Stimulated activated CD8-positive, alpha-beta memory T cell treated with anti-CD3 and anti-CD28 coated beads, Interleukin-4, amount 100 ng/mL, for 1 hour (primary cell): ENCODE measurements at places on chromosomes 6 and 20.

DNA sequence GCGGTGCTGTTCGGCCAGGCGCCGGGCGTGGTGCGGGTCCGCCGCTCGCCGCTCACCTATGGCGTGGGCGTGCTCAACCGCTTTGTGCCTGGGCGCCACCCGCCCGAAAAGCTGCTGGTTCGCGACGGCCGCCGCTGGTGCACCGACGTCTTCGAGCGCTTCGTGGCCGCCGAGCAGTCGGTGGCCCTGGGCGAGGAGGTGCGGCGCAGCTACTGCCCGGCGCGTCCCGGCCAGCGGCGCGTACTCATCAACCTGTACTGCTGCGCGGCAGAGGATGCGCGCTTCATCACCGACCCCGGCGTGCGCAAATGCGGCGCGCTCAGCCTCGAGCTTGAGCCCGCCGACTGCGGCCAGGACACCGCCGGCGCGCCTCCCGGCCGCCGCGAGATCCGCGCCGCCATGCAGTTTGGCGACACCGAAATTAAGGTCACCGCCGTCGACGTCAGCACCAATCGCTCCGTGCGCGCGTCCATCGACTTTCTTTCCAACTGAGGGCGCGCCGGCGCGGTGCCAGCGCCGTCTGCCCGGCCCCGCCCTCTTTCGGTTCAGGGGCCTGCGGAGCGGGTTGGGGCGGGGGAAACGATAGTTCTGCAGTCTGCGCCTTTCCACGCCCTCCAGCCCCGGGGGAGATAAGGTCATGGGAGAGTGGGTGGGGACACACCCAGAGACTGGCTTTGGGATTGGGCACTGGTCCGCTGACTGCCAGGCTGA is 15.7 kb downstream of the ADISSP start:
- no peak for DNase-seq

GRCh38 chr6:13081189-13081563 is 247.2 kb downstream of the TBC1D7 start:
- no peak for DNase-seq

GRCh38 chr6:95185874-95186273 is 391.5 kb upstream of the MANEA start:
- no peak for DNase-seq

DNA sequence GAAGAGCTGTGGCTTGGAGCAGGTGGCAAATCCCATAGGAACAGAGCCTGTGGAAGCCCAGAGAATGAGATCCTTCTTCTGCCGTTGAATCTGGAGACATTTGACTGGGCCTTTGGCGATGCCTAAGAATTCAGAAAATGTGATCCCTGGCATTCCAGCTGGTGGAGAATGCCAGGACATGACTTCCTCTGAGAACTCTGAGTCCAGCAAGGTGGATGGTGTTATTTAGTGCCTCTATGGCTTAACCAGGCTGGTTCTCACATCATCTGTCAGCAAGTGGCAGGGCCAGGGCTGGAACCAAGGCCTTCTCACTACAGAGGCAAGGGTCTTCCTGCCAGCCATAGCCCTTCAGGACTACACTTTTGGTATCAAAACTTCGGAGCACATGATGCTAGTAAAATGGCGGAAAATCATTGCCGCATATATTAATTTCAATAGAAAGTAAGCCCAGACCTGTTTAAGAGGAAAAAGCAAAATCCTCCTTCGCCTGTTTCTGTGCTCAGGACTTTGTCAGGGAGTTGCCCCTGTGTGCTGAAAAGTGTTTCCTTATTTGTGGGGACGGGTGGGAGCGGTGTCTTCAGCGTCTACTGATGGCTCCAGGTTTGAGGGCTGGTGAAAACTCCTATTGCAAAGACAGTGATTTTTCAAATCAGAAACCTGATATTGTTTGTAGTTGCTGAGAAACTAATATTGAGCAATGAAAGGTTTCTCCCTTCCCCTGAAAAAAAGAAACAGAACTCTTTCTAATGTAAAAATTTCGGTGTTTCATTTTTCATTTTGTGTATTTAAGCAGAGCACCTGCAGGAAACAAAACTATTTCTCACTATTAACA is 23.9 kb downstream of the DUSP22 start:
- no peak for DNase-seq

DNA sequence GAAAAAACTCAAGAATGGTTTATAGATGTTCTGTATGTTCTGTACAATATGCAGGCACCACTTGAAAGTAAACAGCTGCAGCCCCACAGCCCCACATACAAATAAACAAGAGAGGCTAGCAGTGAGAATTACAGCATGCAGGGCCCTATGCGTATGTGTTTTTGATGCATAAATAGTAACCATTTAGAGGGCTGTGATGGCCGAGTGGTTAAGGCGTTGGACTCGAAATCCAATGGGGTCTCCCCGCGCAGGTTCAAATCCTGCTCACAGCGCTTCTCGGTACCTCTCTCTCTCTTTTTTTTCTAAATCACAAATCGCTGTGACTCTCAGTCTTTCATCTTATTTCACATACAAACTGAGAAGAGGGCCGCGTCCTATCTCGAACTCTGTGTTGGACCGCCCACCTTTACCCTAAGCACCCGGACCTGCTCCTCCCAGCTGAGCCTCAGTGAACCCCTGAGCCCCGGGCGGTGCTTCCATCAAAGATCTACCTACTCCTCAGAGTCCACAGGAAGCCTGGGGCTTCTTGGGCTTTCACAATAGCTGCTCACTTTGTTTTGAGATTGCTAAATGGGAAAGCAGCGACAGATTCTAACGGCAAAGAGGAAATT is 37.7 kb upstream of the PRSS16 start:
- DNase-seq, result no peak

GRCh38 chr6:161631676-161632194 is 357.9 kb upstream of the AGPAT4 start:
- DNase-seq, result no peak

DNA sequence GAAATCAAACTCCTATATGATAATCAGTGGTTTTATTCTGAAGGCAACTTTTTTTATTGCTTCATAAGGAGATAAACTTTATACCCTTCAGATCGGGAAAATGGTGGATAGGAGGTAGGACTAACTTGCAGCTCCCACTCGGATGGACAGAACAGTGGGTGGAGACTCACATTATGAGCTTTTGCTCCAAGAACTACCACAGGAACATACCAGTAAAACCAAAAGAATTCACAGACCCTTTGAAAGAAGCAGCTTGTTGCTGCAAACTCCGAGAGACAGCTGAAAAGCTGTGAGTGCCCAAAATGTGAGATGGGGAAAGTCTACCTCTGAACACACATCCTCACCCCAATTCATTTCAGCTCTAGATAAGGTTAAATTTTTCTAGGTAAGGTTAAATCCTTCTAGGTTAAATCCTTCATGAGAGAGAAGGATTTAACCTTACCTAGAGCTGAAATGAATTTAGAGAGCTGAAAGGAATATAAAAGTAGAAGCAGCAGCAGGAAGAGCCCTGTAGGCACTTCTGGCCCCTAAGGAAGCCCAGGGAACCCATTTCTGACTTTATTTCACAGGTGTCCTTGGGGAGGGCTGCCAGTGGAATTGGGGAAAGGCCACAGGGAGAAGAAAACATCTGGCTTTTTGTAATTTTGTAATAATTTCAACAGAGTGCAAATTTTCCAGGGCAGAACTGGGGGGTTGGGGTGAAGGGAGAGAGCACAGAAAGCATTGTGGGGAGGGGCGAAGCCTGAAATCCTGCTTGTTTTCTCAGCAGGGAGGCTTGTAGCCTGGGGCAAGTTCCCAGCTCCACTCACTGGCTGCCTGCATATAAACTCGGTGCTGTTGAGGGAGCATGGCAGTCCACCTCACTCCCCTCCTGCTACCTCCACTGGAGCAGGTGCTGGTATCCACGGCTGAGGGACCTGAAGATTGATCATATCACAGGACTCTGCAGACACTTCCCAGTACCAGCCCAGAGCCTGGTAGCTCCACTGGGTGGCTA is 65.9 kb upstream of the HCRTR2 start:
- no peak for DNase-seq

- DNase-seq, result no peak
These were observed 11.0 kb upstream of the PDSS2 start for GRCh38 chr6:107470364-107470763.

GRCh38 chr6:111572216-111572706 is 33.4 kb downstream of the TRAF3IP2 start:
- DNase-seq, result no peak

GRCh38 chr6:14095437-14095836 is 22.1 kb upstream of the CD83 start:
- DNase-seq, result no peak

DNA sequence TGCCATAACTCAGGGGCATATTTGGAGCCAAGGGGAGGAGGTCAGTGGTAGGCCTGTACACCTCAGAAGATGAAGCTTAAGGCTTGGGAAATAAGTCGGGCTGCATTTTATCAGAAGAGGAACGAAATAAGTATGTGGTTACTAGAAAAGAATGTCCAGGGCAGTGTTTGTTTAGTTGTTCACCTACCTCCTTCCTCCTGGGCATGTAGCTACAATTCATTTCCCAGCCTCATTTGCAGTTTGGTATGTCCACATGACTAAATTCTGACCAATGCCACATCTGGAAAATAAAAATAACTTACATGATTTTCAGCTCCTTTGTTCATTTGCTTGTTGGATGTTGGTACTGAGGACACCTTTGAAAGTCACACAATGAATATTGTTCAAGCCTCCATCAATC is 294.5 kb upstream of the RGS17 start:
- no peak for DNase-seq

DNA sequence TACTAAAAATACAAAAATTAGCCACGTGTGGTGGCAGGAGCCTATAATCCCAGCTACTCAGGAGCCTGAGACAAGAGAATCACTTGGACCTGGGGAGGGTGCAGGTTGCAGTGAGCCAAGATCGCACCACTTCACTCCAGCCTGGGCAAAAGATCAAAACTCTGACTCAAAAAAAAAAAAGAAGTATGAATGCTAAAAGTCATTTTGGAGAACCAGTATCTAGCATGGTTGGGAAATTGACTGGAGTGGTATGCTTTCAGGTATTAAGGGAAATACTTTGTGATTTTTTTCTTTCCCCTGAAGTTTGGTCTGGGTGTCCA is 30.1 kb downstream of the PCMT1 start:
- DNase-seq, result no peak

DNA sequence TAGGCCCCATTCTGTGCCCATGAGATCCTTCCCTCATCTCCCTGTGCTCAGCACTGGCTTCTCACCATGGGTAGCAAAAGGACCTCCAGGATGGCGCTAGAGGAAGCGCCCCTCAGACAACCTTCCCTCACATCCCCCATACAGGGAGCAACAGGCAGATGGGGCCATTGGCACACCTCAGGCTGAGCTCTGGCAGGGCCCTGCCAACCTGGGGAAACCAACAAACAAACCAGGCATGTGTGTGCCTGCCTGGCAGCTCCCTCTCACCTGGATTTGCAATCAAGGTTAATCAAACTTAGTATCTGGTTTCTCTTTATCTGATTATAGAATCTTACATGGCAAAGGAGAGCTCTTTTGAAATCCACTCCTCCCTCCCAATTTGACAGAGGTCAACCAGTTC is 134.9 kb downstream of the SLC23A2 start:
- DNase-seq, result no peak

- no peak for DNase-seq
These were observed 422.6 kb upstream of the FLRT3 start for GRCh38 chr20:14759979-14760378.

GRCh38 chr6:11953641-11954040 is 58.5 kb upstream of the HIVEP1 start:
- DNase-seq, result no peak

GRCh38 chr20:36390719-36391415 is 84.7 kb downstream of the DLGAP4 start:
- no peak for DNase-seq

- DNase-seq, result no peak
These were observed 47.4 kb upstream of the SAMD3 start for GRCh38 chr6:130269969-130270635.

GRCh38 chr20:3711484-3711941 is 887 bp downstream of the SIGLEC1 start:
- DNase-seq, result no peak

DNA sequence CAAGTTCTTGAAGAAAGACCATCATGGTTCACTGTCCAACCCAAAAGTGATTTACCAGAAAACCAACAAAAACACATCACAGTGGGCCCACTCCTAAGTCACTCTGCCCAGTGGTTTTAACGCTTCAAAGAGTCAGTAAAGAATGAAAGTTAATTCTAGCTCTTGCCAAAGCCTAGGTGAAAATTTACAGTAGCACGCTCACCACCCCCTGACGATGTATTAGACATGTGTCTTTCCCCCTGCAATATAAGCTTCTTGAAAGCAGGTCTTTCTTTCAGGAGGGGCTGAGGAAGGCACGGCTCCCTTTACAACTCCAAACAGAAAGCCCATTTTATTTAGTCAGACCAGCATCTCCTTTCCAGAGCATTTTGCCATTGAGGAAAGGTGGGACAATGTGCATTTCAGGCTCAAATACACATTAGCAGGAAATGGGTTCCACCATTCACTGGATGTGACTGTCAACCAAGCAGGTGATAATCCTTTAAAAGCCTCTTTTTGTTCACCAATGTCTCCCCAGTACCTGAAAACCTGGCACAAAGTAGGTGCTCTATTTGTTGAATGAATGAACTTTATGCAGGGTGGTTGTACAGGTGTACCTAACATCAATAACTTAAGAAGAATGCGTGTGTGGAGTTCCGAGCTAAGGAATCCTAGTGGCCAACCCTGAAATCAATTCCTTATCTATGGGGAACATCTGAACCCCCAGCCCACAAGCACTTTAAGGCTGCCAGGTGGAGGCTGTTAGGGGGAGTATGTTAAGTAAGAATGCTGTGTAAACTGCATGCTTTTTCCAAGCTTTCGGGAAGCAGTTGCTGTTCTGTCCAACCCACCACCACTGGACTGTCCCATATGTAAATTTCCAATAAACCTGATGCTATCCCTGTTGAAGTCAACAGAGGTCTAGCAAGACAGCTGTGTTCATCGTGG is 11.4 kb downstream of the EZR start:
- DNase-seq, result no peak

- DNase-seq, result no peak
These were observed 2.1 kb upstream of the GATA5 start for GRCh38 chr20:62477669-62478455.

- no peak for DNase-seq
These were observed 101.7 kb upstream of the FOXA2 start for GRCh38 chr20:22686097-22686496.

DNA sequence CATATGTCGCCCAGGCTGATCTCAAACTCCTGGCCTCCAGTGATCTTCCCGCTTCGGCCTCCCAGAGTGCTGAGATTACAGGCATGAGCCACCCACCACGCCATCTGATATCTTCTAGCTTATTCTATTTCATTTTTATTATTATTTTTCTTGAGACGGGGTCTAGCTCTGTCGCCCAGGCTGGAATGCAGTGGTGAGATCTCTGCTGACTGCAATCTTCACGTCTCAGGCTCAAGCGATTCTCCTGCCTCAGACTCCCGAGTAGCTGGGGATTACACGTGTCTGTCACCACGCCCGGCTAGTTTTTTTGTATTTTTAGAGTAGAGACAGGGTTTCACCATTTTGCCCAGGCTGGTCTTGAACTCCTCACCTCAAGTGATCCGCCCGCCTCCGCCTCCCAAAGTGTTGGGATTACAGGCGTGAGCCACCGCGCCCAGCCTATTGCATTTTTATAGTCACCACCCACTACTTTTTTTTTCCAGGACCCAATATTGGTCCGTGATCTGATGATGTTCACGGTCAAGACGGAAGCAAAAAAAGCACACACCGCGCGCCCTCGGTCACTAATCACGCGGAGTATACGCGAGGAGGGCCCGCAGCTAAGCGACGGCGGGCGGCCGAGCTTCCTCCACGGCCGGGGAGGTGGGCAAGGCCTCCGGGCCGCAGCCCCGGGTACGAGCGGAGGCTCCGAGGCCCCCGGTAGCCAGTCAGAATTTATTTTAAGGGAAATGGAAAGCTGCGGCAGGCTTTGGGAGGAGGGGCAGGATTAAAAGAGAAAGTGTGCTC is 1.1 kb upstream of the LSM14B start:
- DNase-seq, result no peak

GRCh38 chr20:22093122-22093521 is 387.7 kb downstream of the PAX1 start:
- no peak for DNase-seq

- DNase-seq, result no peak
These were observed 5.6 kb downstream of the EEF1A1 start for GRCh38 chr6:73515204-73515655.
